Activated CD4-positive, alpha-beta T cell treated with anti-CD3 and anti-CD28 coated beads, Interleukin-2, amount 10 ng/mL, durations not matched to agents 7 days and 5 days (primary cell): ENCODE measurements at places on chromosomes 4 and X. TPM values are rescaled to one million over a fixed set of nuclear protein-coding genes. Genes with fewer than 3 reads are reported as not detected.

The TMEM187 gene
- total RNA-seq: 8.5 TPM

The PLA2G12A gene
- 18.7 TPM for total RNA-seq

The COX7B2 gene
- not detected for total RNA-seq

GRCh38 chr4:28341784-28342183 is 1481.1 kb downstream of the STIM2 start:
- no peak for DNase-seq

DNA sequence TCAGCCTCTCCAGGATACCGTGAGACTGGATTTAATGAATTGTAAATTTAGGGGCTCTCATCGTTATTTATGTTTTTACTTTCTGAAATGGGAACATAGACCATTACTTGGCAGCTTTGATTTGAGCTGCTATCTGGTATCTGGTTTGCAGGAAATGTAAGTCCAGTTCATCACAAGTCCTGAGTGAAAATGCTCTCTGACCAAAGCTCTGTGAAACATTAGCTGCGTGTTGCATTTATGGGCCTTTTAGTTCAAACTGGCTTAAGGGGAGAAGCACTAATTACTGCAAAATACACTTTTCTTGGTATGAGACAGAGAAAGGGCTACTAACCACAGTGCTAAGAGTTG is 420 bp downstream of the CC2D2A start:
- no peak for DNase-seq
